Activated CD4-positive, alpha-beta T cell treated with anti-CD3 and anti-CD28 coated beads, Interleukin-2, amount 50 U/mL, for 48 hours (primary cell): ENCODE measurements at places on chromosomes 1 and 21.

DNA sequence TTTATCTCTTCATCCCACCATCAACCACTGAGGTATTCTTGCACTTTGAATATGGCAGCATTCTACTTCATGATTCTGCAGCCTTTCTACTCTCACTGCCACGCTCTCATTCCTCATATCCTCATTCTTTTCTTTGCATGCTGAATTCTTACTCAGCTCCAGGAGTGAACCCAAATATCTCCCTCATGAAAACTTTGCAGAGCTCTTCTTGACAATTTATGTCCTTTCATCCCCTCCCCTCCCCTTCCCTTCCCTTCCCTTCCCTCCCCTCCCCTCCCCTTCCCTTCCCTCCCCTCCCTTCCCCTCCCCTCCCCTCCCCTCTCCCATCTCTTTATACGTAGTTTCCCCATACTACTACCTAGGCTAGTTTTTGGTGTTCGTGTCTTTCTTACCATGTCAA, 363.9 kb downstream of the RYR2 start:
- no peak for DNase-seq

GRCh38 chr1:16293538-16293937, 56.6 kb upstream of the CPLANE2 start:
- no peak for DNase-seq

DNA sequence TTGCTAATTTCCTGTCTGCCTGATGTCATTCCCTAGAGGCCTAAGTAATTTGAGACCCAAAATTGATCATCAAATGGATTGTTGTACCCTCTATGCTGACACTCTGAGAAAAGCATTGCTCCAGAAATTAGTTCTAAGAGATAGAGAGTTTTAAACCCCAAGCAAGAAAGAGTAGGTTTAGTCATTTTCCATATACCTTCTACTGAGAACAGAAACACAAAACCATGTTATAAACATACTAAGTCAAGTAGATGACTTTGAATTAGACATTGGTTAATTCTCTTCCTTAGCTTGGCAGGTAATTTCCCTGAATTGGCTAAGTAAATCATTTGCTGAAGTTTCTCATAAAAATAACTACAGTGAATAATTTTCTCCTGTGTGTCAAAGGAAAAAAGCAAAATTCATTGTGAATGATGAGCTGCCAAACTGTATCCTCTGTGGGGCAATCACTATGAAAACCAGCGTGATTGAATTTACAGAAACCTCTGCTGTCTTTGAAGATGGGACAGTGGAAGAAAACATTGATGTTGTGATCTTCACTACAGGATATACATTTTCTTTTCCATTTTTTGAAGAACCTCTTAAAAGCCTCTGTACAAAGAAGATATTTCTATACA, 20.1 kb downstream of the FMO4 start:
- no peak for DNase-seq

GRCh38 chr21:38794978-38795377, 10.8 kb upstream of the ETS2 start:
- no peak for DNase-seq

DNA sequence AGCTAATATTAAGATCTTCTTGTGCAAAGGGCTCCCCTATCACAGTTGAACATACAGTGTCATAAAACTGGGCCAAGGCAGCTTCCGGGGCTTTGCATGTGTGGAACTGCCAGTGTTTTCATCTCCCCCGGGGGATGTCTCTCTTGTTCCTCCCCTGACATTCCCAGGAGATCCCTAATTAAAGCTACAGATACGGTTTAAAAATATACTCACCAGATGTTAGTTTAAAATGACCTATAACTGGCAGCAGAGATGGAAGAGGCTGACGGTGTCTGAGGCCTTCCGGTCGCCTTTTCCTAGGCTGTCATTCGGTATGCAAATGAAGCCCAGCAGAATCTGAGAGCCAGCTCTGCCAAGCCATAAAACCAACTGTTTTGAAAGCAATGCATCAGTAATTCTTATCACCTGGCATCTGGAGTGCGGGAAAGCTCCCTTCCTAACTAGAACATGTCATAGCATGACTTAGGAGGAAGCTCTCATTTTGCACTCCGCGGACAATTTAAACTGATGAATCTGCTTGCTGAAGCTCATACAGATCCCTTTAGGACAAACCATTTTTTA, 436.5 kb upstream of the VAMP3 start:
- DNase-seq = no peak

DNA sequence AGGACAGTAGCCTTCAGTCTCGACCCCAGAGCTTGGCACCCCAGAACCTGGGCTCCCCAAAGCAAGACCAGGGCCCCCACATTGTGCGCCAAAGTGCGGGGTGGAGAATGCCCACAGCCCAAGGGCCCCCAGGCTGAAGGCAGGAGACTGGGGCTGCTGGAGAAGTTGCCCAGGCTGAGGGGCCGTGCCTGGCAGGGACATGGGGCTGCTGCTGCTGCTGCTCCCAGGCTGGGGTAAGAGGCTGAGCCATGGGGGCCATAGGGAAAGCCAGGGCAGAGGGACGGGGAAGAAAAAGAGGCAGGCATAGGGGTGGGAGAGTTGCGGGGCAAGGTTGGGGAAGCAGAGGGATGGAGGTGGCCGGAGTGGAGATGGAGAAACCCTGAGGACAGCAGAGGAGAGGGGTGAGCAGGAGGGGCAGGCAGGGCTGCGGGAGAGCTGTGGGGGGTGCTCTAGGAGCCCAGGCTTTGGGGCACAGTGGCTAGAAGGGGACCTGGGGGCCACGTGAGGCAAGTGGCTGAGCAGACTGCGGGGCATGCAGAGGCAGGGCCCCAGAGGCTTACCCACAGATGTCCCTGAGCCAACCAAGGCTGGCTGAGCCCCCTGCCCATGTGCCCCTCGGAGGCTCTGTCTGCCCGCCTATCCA, 18.9 kb downstream of the SLC27A3 start:
- no peak for DNase-seq

DNA sequence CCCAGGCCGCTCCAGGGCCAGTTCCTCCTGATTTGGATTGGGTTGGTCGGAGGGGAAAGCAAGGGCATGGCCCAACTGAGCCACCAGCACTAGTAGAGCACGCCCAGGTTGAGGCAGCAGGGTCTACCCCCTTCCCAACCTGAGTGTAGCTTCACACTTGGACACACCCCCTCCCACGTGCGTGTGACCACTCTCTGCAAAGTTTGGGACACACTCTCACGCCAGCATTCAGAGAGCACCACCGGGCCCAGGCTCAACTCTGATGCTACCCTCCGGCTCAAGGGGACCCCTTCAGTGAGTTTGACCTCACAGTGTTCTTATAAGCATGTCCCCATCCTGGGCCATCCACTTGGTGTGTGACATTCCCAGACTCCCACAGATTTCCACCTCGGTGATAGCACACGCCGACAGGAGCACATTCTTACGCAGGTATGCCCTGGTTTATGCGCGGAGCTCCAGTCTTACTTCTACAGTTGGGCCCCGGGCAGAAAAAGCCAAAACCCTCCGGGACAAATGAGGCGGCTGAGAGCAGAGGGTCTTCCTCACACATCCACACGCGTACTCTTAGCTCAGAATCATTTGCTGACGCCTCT, 3.0 kb upstream of the DMRTA2 start:
- no peak for DNase-seq

GRCh38 chr1:31441558-31441957, 28.5 kb downstream of the SERINC2 start:
- DNase-seq = no peak

GRCh38 chr1:163922743-163923201, 601.0 kb downstream of the NUF2 start:
- DNase-seq = no peak

GRCh38 chr21:35538386-35538785, 489.3 kb upstream of the RUNX1 start:
- no peak for DNase-seq

- no peak for DNase-seq
Measured at GRCh38 chr1:52479076-52479475, 73.8 kb downstream of the TUT4 start.

- no peak for DNase-seq
Measured at GRCh38 chr1:52590266-52590665, 11.9 kb upstream of the GPX7 start.

DNA sequence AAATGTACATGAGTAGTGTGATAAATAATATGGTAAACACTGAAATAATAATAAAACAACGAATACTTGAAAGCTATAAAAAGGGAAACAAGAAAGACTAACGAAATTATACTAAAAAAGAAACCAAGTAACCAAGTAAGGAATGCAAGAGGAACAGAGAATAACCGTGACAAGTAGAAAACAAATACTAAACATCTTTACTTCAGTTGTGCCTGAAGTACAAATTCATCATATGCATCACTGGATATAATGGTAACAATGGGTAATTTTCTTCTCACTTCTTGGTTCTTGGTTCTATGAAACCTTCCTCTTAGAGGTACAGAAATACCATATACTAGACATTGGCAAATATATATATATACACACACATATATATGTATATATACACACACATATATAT, 1093.6 kb upstream of the B3GALT2 start:
- DNase-seq = no peak

DNA sequence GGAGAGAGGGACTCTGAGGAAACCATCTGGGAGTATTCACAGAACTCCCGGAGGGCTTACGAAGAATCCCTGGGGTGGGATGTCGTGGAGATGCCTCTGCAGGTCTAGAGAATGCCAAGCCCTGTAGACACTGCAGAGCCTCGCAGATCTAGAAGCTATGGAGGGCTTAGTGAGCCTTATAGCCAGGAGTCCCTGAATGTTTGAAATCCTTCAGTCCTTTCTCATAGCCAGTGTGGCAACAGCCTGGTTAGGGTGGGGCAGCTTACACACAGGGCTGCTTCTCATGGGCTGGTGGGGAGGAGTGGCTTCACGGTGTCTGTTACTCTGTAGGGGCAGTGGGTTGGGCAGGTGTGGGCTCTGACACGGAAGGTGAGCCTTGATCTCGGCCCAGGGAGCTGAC, 44.2 kb upstream of the KDM4A start:
- DNase-seq = no peak

DNA sequence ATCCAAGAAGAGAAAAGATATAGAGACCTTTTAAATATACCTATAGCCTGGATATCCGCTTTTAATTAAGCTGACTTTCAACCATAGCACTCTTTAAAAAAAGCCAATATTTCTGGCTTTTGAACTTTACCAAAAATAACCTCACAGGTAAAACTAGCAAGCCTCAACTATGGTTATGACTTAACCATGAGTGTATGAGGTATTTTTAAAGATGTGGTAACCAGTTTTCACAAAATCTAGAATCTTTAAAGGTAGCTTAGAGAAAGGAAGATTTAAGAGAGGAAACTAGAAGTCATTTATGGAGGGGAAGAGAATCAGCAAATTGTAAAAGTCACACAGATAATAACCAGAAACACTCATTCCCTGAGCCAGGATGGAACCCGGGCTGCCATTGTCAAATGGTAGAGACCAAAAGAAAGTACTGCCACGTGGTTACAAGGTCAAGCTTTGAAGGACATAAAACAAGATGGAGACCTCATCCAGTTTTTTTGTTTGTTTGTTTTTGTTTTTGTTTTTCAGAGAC, 288.4 kb upstream of the RGS18 start:
- DNase-seq = no peak

GRCh38 chr1:230917284-230918135, 49.2 kb upstream of the C1orf198 start:
- DNase-seq = peak; percentile 69

DNA sequence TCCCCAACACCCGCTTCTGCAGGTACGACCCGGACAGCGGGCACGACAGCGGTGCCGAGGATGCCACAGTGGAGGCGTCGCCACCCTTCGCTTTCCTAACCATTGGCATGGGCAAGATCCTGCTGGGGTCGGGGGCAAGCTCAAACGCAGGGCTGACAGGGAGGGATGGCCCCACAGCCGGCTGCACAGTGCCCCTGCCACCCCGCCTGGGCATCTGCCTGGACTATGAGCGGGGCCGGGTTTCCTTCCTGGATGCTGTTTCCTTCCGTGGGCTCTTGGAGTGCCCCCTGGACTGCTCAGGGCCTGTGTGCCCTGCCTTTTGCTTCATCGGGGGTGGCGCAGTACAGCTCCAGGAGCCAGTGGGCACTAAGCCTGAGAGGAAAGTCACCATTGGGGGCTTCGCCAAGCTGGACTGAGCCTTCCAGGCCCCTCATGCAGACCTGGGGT, 10.1 kb downstream of the TRIM46 start:
- DNase-seq = no peak

DNA sequence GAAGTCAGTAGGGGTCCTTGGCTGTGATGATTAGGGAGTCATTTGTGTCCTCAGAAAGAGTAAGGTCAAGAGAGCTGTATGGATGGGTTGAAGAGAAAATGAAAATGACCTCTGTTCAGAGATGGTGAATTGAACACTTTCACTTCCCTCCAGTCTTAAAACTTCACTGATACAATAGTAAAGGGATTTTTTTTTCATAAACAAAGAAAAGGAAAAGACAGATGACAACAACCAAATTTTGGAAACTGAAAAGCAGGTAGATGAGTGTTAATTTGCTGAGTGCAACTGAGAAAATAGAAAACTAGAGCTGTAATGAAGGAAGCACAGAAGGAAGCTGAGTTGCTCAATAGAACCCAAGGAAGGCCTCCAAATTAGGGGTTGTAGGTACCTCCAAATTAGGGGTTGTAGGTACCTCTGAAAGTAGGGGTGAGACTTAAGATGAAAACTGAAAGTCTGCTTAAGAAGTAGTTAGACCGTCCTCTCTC, 14.8 kb upstream of the S1PR1 start:
- DNase-seq = no peak

DNA sequence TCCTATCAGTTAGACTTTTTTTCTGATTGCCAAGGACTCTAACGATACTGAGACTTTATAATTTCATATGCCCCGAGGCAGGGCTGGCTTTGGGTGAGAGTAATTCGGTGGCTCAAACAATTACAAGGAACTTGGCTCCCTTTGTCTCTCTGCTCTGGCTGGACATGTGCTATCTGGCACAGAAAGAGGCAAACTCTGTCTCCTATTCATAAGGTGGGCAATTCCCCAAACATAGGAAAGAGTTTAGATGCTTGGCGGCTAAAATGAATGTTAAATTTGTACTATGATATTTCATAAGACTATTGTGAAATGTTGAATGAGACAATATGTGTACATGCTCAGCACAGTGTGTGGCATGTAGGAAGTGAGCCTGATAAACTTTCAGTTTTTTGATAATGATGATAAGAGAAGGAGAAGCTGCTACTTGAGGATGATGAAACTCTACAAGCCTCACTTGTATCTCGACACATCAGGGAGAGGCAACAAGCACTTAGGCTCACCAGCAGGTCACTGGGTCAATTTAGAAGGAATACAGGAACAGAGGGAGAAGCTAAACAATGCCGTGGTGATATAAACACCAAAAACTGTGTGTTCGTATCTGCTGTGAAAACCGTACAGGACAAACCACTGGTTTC, 12.6 kb upstream of the NTPCR start:
- no peak for DNase-seq

DNA sequence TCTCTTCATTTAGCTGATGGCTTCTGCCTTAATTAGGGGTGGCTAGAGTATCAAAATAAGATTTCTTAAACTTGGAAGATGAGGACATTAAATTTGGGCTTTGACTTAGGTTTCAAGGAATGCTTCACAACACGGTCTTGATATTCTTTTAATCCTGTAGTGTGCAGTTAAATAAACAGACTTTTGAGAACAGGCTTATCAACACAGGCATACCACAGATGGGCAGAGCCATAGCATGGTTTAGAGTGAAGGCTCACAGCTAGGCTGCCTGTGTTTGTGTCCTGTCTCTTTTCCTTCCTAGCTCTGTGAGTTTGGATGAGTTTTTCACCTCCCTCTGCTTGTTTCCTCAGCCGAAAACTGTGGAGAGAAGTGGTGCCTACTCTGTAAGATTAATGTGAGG, 102.3 kb upstream of the IPO9 start:
- no peak for DNase-seq
